Activated B cell treated with CpG ODN at 0.5 μM for 24 hours (primary cell): ENCODE measurements at places on chromosomes 12 and 14.

DNA sequence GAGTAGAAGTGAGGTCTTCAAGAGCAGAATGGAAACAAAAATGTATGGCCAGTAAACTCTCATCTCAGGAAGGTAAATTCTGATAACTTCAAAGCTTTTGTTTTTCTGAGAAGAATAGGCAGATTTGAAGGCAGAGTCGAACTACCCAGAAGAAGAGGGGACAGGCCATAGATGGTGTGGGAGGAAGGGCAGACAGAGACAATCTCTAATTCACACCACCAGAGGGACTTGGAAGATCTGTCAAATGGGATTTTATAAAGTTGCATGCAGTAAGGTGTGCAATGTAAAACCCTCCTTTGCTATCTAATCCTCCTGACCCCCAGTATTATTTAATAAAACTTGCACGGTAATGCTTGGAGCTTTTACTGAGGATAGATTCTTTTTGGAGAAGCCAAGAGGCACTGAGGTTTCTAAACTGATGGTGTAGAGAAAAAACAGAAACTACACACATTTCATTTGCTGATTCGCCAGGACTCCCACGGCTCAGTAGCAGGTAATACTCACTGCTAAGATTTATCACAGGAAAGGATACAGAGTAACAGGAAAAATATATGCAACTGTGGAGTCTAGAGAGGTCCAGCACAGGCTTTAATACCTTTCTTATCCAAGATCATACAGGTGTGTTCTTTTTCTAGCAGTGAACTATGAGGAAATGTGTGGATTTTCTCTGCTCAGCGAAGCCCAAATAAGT, 18.3 kb downstream of the SLC38A2 start:
- no peak for DNase-seq

DNA sequence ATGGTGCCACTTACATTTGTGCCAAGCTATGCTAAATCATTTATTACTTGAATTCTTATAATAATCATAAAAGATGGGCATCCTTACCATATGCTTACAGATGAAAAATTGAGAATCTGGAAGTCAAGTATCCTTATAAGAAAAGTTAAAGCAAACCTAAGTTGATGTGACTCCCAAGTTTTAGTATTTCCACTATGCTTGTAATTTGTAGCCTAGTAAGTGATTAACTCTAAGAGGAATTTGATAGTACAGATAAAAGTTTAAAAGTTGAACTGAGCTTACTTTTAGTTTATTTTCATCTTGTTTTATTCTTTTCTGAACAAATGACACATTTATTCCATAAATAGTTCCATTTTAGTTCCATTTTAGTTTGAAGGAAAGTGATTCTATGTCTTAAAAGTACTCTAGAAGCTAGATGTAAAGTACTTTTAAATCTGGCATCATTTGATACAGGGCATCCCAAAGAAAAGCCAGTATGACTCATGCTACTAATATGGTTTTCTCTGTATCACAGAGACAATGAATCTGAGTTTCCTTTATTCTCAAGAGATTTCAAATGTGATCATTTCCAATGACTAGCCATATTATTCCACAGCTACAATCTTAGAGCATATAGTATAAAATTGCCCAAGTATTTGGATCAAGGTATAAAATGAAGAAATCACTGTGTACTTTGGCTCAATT, 596.0 kb downstream of the SLC16A7 start:
- no peak for DNase-seq

- DNase-seq, result no peak
Measured at GRCh38 chr12:124077701-124078100, 104.7 kb downstream of the ZNF664 start.

- no peak for DNase-seq
Measured at GRCh38 chr12:122064025-122064777, 14.4 kb upstream of the MLXIP start.

DNA sequence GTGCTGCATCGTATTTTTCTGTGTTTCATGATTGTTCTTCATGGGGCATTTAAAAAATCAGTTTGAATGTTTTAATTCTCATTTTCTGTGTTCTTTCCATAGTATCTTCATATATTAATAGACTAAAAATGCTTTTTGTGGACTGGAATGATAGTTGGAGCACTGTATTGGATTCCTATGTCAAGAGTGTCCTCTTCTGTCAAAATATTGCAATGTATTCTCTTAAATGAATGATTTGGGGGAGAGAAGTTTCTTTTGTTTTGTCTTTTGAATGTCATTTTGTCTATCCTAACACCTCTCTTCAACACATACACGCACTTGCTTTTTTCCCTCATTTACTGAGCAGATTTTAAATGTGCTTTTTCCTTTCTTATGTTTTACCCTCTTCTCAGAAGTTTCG, 4.7 kb upstream of the EIF2S3B start:
- DNase-seq, result no peak

- peak; percentile 41 for DNase-seq
Measured at GRCh38 chr14:100383727-100384158, 60.6 kb downstream of the SLC25A47 start.

- DNase-seq, result no peak
Measured at GRCh38 chr12:54040148-54040494, 7.3 kb downstream of the HOXC5 start.

GRCh38 chr12:50088577-50089335, 3.6 kb downstream of the SMARCD1 start:
- no peak for DNase-seq

DNA sequence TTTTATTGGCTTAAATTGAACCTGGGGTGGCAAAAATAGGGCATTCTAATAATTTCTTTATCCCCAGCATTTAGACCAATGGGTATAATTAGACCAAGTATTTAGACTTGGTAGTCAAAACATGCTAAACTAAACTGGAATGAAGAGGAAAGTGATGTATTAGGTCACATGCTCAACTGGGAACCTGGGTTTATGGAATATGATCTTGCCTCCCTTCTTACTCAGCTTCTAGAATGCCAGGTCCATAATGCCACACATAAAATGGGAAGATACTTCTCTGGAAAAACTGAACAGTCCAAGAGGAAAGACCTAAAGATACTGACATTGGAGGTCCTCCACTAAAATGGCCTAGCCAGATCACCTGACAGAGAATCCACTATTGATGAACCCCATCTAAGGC, 6.2 kb upstream of the BIN2 start:
- DNase-seq, result no peak

GRCh38 chr12:32080435-32080834, 26.2 kb upstream of the BICD1 start:
- DNase-seq, result no peak

- DNase-seq, result no peak
Measured at GRCh38 chr12:124319368-124320050, 24.6 kb downstream of the RFLNA start.

GRCh38 chr12:126708492-126708896, 1558.5 kb upstream of the TMEM132C start:
- no peak for DNase-seq

- no peak for DNase-seq
Measured at GRCh38 chr12:18261273-18261672, at the start of gene PIK3C2G. PIK3C2G (plus strand) TSS chr12:18261518; CDS start chr12:18282082, 20,564 bp downstream.

GRCh38 chr14:101834800-101835547, 73.5 kb downstream of the PPP2R5C start:
- DNase-seq, result no peak

GRCh38 chr14:26963711-26964110, 365.9 kb upstream of the NOVA1 start:
- no peak for DNase-seq

DNA sequence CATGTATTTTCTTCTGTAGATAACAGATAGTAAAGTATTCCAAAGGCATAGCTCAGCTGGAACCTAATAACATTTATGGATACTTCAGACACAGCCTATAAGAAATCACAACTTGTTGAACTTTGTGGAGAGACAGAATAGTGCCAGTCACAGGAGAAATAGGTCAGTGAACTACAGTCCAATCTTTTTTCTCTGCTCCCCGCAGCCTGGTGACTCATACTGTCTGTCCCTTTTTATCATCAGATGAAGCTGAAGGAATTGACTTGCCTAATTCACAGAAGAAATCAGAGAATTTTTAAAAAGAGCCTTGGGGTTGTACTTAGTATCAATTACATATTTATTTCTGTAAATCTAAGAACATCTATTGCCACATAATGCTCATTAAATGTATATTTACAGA, 222.3 kb downstream of the ALG10 start:
- DNase-seq, result no peak

DNA sequence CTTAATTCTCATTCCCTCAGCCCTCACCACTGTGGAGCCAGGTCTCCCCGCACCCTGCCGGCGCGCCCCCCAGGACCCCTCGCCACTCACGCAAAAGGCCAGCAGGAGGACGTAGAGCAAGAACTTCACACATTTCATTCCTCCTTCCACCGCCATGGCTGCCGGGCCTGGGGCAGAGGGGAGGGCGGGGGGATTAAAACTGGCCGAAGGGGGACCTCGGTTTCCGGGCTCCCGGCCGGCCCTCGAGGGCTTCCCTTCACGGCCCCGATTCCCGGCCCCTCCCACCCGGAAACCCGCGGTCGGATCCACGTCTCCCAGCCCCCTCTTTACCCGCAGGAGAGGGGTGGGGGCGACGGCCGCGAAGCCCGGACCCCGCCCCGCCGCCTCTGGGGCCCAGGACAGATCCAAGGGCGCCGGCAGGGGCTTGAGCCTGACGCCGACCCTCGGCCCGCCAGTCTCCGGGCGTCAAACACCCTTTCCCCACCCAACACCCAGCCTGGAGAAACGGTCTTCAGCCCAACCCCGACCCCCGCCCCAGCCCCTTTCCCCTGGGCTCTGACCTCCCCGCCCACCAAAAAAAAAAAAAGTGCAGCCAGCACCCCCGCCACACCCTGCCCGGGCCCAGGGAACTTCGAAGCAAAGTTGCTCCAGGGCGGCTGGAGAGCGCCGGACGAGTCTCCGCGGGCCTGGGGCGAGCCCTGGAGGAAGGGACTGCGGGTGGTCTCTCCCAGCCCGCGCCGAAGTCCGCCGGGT, 447 bp downstream of the CD63 start:
- DNase-seq, result no peak

DNA sequence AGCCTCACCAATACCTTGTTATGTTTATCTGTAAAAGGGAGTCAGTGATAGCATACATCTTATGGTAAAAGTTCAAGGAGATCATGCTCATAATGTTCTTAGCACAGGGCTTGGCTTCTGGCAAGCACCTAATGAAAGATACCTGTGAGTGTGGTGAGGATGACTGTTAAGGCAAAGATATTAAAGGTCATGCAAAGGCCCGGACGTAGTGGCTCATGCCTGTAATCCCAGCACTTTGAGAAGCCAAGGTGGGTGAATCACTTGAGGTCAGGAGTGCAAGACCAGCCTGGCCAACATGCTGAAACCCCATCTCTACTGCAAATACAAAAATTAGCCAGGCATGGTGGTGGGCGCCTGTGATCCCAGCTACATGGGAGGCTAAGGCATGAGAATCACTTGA, 425.9 kb upstream of the TBX3 start:
- no peak for DNase-seq

DNA sequence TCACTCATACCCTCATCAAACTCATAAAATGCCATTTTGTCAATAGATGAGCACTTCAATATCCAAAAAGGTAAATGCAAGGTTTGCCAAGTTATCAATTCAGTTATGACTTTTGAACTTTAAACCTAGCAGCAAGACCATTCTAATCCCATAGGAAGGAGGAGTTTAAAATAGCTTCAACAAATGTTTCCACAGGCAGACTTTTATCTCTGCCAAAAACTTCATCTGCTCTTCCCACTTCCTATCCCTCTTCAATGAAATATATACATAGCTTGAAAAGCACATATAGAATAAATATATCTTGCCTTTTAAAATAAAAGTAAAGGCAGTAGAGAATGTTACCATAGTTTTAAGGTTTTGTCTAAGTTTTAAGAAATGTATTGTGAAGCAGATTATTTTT, 1749.1 kb upstream of the SEL1L start:
- DNase-seq, result no peak

GRCh38 chr14:70358631-70359030, 852 bp downstream of the COX16 start:
- DNase-seq, result no peak

DNA sequence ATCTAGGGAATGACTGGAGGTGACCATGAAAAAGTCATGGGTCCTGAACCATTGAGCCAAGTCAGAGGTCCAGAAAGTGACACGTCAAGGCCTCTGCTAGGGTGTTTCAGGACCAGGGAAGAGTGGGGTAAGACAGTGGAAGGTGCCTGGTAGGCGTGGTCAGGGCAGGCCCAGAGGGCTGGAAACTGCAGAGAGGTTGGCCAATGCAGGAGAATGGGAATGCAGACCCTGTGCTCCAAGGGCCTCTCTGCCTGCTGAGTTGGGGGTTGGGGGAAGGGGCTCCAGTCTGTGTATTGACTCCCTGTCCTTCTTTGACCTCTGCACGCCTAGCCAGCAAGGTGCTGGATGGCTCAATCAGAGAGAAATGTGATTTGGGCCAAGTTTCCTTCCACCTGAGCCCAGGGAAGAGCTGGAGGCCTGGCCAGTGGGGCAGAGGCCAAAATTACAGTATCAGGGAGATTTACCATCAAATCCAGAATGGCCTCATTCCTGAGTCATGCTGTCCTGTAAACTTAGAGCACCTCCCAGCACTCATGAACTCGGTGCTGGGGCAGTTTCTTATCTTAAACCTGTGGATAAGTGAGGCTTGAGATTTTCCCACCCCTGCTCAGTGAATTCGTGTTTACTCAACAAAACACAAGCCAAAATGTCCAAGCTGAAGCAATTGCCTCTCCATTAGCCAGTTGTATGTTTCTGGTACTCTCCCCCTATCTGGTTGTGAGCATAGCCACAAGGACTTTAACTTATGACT, 24.4 kb downstream of the IRF2BPL start:
- DNase-seq, result no peak
